ENCODE measurements at places on chromosomes 2 and 18.

- no peak for DNase-seq
These were observed 105.0 kb downstream of the HAUS1 start for GRCh38 chr18:46209161-46209560.

DNA sequence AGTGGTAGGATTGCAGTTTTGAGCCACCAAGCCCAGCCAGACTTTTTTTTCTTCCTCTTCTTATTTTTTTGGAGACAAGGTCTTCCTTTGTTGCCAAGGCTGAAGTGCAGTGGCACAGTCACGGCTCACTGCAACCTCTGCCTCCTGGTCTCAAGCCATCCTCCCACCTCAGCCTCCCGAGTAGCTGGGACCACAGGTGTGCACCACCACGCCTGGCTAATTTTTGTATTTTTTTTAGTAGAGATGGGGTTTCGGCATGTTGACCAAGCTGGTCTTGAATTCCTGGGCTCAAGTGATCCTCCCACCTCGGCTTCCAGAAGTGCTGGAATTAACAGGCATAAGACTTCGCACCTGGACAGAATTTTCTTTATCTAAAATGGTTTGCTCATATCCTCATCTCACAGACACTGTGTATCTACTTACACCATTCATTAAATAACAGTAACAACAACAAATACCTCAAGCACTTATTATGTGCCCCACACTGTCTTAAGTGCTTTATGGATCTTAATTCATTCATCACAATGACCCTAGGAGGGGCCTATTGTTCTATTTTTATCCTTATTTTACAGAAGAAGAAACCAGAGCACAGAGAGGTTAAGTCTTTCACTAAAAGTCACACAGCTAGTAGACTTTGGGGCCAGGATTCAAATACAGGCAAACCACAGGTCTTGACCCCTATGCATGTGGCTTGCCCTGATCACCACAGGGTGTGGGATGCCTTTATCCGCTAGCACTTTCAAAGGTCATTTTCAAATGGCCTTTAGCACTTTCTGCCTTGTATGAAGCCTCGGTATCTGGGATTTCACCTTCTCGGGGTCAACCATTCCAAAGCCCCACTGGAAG is 39.6 kb downstream of the MYCN start:
- DNase-seq: no peak

DNA sequence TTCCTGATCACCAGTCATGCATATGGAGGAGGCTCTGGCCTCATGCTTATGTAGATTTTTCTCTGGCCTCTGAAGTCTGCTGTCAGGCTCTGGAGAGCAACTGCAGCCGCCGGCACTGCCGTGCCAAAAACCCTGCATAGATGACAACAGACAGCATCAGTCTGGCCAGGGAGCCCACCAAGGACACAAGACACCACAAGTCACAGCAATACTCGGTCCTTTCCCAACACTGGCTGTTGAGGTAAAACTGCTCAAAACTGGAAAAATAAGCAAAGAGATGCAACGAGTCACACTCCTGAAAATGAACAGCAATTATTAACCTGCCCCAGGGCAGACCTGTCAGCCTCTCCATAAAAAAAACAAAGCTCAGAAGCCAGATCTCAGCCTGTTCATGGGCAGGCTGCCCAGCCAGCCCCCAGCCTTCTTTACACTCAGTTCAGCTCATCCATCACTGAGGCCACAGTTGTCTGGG is 186.0 kb upstream of the RAB6C start:
- no peak for DNase-seq

DNA sequence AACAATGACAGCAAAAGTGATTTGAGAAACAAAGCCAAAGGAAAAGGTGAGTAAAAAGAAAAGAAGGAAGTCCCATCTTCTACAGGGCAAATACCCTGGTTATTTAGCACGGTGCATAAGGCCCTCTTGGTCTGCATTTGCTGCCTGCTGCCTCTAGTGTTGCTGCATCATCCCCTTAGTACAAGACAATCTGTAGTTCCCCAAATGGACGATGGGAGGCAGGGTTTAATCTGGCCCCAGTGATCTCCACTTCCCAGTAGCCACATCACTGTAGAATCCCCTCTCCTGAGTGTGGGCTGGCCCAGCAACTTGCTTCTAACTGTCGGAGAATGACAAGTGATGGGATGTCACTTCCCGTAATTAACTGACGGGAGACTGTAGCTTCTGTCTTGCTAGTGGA is 85.1 kb downstream of the CTAGE1 start:
- DNase-seq: no peak

- no peak for DNase-seq
These were observed 188.1 kb downstream of the ZEB2 start for GRCh38 chr2:144331674-144332355.

DNA sequence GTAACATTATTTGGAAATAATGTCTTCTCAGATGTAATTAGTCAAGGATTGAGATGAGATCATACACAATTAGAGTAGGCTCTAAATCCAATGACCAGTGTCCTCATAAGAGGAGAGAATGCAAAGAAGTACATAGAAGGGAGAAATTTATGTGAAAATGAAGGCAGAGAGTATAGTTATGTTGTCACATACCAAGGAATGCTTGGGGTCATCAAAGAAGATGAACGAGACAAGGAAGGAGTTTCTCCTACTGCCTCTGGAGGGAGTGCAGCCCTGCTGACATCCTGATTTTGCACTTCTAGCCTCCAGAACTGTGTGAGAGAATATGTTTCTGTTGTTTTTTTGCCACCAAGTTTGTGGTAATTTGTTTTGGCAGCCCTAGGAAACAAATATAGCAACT is 100.1 kb downstream of the GALNT13 start:
- no peak for DNase-seq

DNA sequence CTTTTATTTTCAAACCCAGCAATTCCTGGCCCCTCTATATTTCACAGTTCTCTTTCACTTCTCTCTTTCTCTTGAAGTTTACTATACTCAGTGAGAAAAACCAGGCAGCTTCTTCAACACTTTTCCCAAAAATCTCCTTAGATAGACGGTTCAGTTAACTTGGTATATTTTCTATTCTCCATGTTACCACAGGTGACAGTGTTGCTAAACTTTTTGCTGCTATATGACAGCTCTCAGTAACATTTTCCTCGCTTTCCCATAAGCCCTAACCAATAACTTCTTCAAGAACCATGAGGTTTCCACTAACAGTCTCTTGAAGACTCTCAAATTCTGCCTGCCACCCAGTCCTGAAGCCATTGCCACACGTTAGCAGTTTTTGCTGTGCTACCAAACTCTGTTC is 45.8 kb downstream of the CYBRD1 start:
- DNase-seq: no peak

DNA sequence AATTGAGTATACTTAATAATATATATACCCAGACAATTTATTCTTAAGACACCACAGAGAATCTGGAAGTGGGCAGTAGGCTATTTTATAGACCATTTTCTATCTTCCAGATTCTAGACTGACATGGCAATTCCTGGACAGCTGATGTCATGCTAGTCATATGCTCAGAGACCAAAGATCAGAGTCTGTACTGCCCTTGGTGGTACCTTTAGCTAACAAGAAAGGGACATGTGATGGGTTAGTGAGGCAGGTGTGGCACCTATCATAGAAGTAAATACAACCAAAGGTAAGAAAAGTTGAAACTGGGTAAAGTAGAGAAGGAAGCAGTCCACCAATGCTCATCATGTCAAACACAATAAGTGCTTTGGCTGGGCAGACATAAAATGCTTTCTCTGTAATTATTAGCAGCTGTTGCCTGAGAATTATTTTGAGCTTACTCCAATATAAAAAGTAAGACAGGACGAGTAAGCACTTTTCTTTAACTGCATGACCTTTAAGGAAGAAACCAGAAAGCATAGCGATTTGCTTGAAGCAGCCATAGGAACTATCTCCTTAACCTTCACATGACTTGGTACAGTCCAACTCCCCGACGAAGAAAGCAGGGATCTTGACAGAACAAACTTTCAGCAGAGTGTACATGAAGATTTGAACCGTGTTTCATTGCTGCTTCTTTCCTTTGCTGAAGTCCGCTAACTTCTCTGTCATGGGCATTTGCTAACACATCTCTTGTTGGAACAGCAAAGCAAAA is 47.1 kb downstream of the SLC40A1 start:
- DNase-seq: no peak

- DNase-seq: no peak
These were observed 69.9 kb downstream of the UXS1 start for GRCh38 chr2:106124106-106124756.

GRCh38 chr2:118176601-118177000 is 88.3 kb downstream of the INSIG2 start:
- no peak for DNase-seq

GRCh38 chr2:61530749-61531148 is 7.4 kb downstream of the XPO1 start:
- DNase-seq: no peak

DNA sequence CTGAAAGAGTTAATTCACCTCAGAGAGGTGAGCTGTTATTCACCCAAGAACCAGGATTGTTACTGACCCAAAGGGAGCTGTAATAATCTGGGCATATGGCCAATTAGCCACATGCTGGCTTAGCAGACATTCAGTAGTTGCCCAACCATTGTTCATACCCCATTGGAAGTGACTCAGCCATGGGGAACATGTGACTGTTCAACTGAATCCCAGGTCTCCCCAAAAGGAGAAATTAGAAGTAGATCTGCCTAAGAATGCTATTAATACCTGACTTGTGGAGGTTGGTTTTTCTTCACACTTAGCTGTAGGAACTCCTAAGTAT is 272.6 kb upstream of the UBE2E3 start:
- DNase-seq: peak; percentile 98
